ENCODE measurements at places on chromosomes 4 and X.

- DNase-seq: no peak
These were observed 58.2 kb downstream of the RAB40AL start for GRCh38 chrX:102995316-102995715.

DNA sequence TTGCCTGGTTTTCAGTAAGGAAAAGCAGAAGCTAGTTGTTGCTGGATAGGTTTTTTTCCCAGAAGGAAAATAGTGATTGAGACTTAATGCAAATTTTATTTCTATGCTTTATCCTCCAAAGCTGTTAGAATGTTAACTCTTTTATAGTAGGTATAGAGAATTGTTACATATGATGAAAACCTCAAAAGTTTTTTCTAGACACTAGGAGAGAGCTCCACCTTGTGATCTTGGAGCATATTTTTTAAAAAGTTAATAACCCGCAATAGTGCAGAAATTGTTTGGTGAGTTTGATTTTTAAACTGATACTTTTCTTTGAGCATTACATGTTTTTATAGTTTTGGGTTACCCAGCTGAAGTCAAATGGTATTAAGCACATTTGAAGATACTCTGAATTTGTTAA lies 56.5 kb downstream of the STAG2 start:
- DNase-seq: peak; percentile 14

GRCh38 chrX:48806081-48806480 lies 4.2 kb downstream of the HDAC6 start:
- no peak for DNase-seq

DNA sequence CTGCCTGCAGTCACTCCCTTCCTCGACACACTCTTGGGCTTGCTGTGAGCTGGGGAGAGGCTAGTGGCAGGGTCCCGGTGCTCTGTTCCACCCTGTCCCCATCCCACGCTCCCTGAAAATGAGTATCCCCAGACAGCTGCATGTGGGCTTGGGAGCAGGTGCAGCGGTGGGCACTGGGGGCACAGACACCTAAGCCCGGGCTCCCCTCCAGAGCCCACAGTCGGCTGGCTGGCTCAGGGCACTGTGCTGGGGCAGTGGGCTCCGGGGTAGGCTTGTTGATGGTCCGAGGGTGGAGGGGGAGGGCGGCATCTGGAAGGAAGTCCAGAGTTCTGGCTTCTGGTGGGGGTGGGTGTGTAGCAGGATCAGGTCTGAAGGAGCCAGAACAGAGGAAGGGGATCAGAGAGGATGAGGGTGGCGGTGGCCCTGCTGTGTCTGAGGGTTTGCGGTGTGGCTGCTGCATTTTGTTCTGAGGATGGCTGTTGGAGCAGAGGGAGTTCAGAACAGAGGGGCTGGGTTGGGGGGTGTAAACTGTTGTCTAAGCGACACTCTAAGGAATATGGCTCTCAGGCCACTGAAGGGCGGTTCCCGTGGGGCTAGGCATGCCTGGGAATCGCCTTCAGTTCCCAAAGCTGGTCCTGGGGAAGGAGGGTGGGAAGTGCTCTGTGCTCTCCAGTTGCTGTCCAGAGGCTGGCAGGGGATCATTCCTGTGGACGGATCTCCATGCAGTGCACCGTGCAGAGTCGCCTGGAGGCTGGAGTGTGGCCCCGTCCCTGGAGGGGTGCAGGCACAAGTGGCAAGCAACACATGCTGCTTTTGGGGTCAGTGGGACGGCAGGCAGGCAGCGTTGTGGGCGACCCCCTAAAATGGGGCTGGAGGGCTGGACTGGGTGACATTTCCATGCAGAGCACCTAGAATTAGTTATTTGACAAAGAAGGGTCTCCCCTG lies 114.0 kb downstream of the SORCS2 start:
- DNase-seq: no peak

GRCh38 chr4:43362875-43363636 lies 470.5 kb downstream of the GRXCR1 start:
- no peak for DNase-seq

DNA sequence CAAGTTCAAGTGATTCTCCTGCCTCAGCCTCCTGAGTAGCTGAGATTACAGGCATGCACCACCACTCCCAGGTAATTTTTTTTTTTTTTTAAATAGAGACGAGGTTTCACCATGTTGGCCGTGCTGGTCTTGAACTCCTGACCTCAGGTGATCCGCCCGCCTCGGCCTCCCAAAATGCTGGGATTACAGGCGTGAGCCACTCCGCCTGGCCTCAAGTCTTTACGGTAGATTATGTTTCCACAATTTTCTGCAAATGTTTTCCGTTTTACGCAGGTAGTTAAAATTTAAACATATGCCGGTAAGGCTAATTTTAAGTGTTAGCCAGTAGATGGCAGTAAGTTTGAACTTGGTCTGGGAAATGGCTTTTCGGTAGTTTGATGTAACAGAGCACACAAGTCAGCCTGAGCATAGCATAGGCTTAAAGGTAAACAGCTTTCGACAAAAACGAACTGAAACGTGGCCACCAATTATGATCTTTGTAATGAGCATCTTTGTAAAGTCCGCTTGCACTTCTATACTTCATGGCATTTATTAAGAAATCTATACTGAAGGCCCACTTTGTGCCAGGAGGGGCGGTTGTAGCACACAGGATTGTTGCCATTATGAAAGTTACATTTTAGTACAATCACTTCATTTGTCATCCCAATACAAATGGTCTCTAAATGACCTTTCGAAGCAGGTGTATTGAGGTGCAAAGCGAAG lies 31.1 kb downstream of the CCKAR start:
- DNase-seq: no peak

DNA sequence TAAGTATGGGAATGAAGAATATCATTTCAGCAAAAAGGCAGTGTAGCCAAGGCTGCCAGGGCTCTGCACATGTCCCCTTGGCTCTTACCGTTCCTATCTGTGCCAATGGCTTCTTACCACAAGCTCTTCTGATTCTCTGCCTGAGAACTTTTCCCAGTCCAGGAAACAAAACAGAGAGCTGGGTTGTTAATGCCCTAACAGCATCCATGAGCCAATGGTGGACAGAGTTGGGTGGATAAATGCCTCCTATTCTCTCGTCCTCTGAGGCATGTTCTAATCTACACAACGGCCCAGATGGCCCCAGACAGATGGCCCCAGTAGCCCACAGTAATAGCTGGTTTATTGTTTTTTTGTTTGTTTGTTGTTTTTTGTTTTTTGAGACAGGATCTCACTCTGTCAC lies 28.0 kb downstream of the SCD5 start:
- no peak for DNase-seq

GRCh38 chrX:106894392-106894909 lies 8.7 kb downstream of the RIPPLY1 start:
- peak; percentile 48 for DNase-seq

- DNase-seq: no peak
These were observed 426.9 kb upstream of the EPHA5 start for GRCh38 chr4:66097218-66097617.

DNA sequence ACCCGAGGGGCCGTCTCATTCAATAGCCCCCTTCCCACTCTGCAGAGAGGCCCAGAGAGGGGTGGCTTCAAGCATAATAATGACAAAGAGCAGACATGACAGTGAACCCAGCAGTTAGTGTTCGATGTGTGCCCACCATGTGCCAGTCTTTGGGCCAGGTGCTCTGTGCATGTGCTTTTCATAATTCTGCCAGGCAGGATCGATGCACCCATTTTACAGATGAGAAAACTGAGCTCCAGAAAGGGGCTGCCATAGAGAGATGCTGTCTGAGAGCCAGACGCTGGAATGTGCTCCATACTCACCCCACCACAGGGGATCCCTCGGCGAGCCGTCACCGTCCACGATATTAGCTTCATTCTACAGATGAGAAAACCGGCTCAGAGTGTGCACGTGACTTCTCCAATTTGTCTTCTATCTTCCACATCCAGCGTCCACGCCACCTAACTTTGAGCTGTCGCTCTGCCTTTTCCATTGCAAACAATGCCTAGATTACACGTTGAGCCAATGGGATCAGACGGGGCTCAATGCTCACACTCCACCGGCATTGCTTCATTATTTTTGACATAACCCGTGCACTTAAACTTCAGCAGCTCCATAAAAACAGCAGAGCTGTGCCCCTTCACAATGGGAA lies 8.2 kb downstream of the ADRA2C start:
- DNase-seq: no peak

DNA sequence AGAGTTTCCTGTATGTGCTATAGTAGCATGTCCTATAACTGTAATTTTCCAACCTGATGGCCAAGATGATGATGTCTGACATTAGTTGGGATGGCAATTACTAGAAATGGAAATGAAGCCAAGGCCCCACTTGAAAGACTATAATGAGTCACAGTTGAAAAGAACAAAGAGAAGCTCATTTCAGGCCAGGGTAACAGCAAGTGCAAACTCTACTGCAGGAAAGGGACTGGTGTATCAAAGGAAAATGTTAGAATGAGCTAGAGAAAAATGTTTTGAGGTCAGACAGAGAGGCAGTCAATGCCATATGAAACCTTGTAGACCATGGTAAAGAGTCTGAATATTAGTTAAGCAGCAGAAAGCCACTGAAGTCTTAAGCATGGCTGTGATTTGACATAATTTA lies 146.2 kb upstream of the SH3RF1 start:
- DNase-seq: no peak

DNA sequence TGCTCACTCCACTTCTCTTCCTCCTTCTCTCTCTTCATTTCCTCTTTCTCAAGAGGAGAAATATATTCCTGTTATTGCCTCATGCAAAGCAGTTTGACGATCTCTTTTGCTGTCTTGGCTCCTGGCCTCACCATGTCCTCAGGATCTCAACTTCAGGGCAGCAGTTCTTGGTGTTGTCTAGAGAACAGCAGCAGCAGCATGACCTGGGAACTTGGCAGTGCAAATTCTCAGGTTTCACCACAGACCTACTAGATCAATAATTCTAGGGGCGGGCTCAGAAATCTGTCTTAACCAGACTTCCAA lies 193.4 kb upstream of the EDNRA start:
- DNase-seq: no peak

GRCh38 chr4:144962300-144962699 lies 135.7 kb downstream of the ANAPC10 start:
- no peak for DNase-seq

DNA sequence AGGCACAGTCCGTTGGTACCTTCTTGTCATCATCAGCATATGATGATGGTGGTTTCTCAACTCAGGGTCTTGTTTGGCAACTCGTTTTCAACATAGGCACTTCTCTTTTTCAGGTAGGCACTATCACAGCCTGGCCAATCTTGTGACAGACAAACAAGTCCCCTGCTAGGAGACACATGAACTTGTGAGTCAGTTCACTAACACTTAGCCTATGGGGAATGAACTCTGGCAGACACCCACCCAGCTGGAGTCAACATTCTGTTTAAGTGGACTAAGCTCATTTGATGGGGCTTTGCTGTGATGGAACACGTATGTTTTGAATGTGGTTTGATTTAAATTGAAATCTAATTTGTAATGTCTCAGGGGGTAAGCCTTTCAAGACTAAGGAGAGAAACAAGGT lies 100.7 kb upstream of the MAMLD1 start:
- DNase-seq: no peak

GRCh38 chr4:79673898-79674297 lies 265.9 kb upstream of the GK2 start:
- no peak for DNase-seq

DNA sequence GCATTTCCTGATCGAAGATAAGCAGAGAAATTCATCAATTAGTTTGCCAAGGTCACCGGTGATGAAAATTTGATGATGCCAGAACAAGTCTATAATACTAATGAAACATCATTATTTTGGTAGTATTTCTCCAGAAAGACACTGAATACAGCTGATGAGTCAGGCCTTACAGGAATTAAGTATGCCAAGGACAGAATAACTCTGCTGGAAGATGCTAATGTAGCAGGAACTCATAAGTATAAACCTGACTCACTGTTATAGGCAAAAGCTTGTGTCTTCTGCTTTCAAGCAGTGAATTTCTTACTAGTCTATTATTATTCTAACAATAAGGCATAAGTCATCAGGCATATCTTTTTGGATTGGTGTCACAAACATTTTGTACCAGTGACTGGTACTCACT lies 1825.1 kb upstream of the IGFBP7 start:
- DNase-seq: no peak

DNA sequence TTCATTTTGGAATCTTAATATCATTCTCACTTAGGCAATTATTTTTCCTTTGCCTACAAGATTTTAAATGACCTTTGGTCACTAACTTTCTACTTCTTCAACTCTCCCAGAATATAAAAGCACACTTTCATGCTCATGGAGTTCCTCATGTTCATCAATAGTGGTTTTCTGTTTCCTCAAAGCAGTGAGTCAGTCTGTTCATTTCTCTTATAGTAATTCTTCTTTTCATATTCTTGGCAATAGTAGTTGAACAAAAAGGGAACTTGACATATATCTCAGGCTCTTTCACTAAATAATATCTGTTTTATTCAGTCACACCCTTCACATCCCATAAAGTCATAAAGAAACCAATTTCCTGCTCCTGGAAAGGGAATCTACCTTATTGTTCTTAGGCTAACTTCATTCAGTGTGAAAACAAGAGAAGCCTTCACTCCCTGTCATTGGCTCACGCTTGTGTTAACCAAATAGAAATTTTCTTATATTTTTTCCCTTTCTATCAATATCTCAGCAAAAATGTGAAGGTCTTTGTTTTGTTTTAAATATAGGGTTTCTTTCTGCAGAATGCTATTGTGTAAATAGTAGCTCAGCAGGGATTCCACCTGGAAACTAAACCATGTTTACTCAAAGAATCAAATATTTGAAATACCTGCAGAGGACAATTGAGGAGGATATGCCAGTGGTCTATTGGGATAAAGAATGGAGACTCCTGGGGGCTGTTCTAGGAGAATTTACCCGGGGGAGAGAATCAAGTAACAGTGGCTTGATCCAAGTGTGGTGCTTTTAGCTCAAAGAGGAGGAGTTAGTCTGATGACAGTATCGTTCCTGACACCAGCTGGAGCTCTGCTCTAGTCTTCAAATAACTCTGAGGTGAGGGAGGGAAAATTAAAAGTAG lies 13.4 kb upstream of the TNIP3 start:
- no peak for DNase-seq

GRCh38 chr4:151426513-151426912 lies 17.5 kb downstream of the FHIP1A start:
- DNase-seq: no peak

DNA sequence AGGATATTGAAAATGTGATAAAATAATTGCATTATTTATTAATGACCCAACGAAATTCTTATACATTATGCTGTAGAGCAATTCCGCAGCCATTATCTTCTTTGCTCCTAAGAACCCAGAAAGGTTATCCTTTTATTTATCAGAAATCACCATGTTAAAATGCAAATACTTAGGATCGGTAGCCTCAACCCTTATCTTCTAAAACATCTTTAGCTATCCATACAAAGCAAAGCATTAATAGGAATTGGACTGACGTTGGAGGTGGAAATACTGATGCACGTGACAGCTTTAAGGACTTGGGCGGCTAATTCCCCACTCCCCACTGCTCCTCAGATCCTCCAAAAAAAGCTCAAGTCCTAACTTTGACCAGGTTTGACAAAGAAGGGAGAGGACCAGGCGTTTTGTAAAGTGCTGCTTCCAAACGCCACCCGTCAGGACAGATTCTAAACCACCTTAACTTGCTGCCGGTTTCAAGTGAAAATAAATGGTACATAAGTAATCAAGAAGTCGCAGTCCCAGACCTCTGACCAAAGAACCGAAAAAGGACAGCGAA lies 539 bp upstream of the SPCS3 start:
- no peak for DNase-seq

GRCh38 chr4:8437281-8437680 lies 3.2 kb downstream of the ACOX3 start:
- no peak for DNase-seq

GRCh38 chrX:50812995-50813842 lies 775 bp downstream of the SHROOM4 start:
- DNase-seq: no peak
